Hypothalamus (tissue), 51 donors: ENCODE measurements at places on chromosomes 2 and 18.

GRCh38 chr2:186726938-186727337 lies 33.1 kb downstream of the FAM171B start:
- no peak for DNase-seq

- DNase-seq: no peak
Observed at GRCh38 chr18:60506682-60507081, 134.1 kb upstream of the MC4R start.

GRCh38 chr18:36333414-36333813 lies 35.9 kb downstream of the FHOD3 start:
- DNase-seq: no peak

- DNase-seq: no peak
Observed at GRCh38 chr2:19671311-19671710, 230.5 kb downstream of the TTC32 start.

DNA sequence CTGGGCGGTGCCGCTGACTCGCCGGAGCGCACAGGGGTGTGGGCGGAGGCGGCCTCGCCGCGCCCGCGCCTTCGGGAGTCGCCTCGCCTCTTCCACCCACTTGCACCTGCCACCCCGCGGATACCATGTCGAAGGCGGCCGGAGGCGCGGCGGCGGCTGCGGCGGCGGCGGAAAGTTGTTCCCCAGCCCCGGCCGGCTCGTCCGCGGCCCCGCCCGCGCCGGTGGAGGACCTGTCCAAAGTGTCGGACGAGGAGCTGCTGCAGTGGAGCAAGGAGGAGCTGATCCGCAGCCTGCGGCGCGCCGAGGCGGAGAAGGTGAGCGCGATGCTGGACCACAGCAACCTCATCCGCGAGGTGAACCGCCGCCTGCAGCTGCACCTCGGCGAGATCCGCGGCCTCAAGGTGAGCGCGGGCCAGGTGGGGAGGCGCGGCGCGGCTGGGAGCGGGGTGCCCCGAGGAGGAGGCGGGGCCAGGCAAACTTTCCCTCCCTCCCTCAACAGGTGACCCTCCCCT lies 766 bp downstream of the CCDC85A start:
- DNase-seq: no peak

GRCh38 chr2:99554871-99555270 lies 65.1 kb upstream of the REV1 start:
- no peak for DNase-seq

GRCh38 chr2:56464613-56465012 lies 280.8 kb downstream of the CCDC85A start:
- DNase-seq: no peak

DNA sequence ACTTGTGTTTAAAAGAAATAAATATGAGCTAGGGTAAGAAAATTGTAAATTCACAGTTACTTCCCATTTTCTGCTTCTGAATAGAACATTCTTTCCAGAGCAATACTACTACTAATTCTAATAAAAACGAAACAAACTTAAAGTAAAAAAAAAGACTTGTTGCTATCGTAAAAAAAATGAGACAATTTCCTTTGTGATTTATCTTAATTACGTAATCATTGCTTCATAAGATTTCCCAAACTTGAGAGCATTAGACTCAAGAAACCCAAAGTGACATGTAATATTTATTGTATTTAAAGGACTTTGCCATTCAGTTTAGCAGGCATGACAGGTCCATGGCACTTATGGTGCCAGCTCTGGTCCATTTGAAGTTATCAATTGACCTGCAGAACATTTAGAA lies 153.8 kb downstream of the AQP4 start:
- no peak for DNase-seq

GRCh38 chr18:58541146-58541788 lies 87.6 kb downstream of the ALPK2 start:
- no peak for DNase-seq

DNA sequence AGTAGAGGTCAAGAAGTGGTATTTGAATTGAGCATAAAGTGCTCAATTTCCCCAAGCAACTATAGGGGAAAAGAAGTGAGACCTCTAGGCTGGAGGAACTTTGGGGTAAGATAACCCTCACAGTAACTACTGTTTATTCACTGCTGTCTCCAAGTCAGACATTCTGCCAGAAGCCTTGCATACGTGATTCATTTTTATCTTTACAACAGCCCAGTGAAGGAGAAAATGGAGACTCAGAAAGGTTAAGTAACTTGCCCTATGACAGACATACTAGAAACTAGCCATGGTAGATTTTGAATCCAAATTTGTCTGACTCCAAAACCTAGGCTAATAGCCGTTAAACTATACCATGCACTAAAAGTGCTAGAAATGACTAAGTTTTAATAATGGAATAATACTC lies 28.4 kb downstream of the DNAJC10 start:
- no peak for DNase-seq

DNA sequence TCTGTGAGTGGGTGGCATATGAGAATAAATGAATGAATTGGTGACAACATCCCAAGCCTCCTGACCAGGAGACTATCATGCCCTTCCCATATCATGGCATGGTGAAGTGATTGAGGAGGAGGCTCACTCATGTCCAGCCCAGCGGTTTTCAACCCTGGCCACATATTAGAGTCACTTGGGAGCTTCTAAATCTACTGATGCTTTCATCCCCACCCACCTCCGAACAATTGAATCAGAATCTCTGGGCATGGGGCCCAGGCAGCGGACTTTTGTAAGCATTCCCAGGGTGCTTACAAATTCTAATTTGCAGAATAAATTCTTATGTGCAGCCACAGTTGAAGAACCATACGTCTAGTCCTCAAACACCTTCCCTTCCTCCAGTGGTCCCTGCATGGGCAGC lies 81.7 kb upstream of the SEC11C start:
- no peak for DNase-seq

GRCh38 chr18:43158381-43158780 lies 42.9 kb upstream of the RIT2 start:
- no peak for DNase-seq

DNA sequence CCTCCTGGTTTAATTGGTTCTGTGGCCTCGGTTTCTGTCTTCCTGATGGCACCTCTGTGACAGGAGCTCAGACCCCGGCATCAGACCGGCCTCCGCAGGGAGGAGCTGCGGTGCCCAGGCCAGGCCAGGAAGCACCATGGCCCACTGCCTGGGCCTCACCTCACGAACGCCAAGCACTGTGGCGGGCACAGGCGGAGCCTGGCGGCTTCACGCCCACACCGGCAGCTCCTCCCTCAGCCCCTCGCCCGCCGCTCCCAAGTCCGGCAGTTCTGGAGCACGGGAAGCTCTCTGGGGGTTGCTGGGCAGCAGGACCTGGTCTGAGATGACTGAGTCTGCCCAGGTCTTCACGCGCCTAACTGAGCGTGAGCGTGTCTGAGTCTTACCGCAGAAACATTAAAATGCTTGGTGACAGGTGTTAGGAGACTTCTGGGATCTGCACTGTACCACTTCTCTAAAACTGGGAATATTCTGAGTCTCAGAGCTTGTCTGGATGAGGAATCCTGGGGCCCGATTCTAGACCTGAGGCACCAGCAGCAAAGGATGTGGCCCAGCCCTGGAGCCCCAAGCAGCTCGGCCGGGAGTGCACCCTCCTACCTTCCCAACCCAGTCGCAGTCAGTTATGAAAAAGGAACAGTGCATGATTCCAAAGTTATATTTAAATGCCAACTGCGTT lies 21.9 kb downstream of the RTP5 start:
- DNase-seq: no peak

GRCh38 chr18:22330508-22330907 lies 87.2 kb downstream of the CTAGE1 start:
- DNase-seq: no peak

DNA sequence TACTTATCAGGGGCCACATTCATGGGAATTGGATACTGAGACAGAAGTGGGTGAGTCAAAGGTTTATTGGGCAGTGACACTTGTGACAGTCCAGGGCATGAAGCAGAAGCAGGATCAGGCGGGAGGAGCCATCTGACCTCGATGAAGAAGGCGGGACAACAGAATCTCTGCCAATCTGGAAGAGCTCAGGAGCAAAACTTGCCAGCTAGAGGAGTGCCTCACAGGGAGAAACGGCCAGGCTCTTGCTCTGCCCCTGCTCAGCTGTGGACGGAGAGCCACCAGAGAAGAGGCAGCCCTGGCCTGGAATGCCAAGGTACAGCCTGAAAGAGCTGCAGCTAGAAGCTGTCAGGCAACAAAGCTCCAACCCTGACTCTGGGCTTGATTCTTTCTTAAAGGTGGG lies 16.9 kb downstream of the DAW1 start:
- DNase-seq: no peak

DNA sequence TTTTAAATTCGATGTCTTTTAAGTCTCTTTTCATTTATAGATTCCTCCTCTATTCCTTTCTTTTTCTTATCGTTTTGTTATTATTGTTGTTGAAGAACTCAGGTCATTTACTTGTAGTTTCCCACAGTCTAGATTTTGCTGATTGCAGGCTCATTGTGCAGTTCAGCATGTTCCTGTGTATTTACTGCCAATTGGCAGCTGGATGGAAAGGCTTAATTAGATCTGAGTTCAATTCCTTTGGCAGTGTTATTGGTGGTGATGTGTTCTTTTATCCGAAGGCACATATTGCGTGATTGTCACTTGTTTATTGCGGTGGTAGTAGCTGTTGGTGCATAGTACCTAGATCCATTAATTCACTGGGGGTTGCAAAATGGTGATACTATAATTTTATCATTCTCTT lies 180.7 kb downstream of the BABAM2 start:
- no peak for DNase-seq

DNA sequence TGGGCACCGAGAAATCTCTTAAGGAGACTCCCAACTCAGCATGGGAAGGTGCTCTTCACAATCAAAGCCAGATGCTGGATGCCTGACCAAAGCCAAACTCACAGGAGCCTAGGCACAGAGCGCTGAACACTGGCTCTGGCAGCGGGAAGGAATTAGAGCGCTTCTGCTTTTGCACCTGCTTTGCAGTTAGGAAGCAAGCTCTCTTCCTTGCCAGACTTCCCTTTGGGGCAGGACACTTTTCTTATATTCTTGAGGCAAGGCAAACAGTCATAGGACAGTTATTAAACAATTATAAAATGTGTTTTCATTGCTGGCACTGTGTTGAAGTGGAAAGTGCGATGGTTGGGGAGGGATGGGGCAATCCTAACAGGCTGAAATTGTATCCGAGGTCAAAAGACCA lies 79.6 kb upstream of the DNMT3A start:
- no peak for DNase-seq

- no peak for DNase-seq
Observed at GRCh38 chr18:30469091-30469490, 573.5 kb downstream of the DSC3 start.

- no peak for DNase-seq
Observed at GRCh38 chr2:75787532-75788132, 76.9 kb upstream of the GCFC2 start.

DNA sequence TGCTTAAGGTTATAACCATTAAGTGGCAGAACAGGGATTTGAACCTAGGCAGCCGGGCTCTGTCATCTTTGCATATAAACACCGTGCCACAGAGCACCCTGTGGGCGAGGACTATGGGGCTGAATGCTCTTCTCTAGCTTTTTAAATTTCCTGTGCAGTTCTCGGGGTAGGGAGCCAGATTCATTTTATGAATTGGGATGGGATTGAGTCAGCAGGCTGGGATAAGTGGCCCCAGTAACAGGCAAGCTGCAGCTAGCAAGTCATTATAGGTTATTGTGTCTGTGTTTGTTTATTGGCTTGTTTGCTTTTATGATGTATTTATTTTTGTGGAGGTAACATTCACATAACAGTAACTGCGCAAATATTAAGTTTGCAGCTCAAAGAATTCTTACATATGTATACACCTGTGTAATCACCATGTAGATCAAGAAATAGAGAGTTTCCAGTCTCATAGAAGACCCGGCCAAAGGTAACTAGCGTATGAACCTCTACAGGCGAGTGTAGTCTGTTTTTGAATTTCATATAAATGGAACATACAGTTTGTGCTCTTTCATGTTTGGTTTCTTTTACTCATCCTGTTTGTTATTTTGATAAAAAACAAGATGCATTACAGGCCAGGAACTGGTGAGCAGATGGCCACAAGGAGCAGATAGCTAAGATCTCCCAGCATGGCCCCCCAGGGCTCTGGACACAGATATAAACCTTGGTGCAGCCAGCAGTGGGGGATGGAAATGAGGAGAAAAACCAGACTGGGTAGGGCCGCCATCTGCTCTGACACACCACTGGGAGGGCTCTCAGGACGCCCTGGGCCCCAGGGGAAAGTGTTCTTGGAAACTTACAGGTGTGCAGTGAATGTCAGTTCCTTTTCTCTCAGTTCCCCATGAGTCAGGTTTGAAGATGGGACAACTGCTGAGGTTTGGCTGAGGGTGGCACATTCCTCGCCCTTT lies 49.2 kb upstream of the GPR155 start:
- DNase-seq: no peak

- DNase-seq: no peak
Observed at GRCh38 chr18:70249118-70249517, 39.7 kb upstream of the SOCS6 start.

DNA sequence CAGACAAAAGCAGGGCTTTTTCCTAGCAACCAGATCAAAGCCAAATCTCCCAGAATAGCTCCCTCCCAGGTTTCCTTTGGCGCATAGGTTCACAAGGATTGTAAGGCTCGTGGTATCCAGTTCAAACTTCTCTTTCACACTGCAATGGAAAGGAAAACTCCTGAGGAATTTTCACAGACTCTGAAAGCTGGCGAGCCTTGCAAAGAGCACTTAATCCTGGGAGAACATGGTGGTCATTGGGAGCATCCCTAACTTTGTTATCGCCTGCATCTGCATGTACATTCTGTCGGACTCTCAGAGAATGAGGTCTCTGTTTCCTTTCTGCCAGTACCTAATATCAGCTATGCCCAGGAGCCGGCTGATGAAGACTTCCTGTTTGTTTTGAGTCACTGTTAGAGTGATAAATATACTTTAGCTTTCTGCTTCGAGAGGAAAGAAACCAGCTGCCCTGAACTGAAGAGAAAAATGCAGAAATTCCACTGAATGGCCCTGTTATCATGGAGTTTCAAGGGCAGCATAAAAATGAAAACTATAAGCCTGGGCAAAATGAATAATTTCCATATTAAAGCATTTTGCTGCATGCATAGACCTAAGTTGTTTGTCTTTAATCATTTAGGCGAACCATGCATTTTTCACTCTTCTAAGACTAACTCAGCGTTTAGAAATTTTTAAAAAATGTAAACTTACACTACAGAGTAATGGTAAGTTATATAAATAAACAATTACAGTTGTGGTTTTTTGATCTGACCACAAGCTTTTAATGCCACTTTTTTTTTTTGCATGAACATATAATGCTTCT lies 76.4 kb upstream of the ZEB2 start:
- peak; percentile 14 for DNase-seq
